Left renal cortex interstitium (tissue), 4 donors: ENCODE measurements at places on chromosomes 12 and 14. TPM values are rescaled to one million over a fixed set of nuclear protein-coding genes. Genes with fewer than 3 reads are reported as not detected.

- no peak for DNase-seq
Measured at GRCh38 chr14:55572578-55572977, 7.4 kb upstream of the KTN1 start.

DNA sequence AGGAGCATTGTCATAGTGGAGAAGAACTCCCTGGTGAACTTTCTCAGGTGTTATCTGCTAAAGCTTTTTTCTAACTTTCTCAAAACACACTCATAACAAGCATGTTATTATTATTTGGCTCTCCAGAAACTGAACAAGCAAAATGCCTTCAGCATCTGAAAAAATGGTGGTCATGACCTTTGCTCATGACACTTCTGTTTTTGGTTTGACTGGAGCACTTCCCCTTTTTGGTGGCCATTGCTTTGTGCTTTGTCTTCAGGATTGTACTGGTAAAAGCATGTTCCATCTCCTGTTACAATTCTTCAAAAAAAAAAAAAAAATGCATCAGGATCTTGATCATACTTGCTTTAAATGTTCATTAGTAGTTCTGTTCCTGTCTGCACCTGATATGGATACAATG is 1241.6 kb upstream of the USP15 start:
- DNase-seq = no peak

GRCh38 chr12:89421092-89421835 is 69.0 kb upstream of the DUSP6 start:
- no peak for DNase-seq

DNA sequence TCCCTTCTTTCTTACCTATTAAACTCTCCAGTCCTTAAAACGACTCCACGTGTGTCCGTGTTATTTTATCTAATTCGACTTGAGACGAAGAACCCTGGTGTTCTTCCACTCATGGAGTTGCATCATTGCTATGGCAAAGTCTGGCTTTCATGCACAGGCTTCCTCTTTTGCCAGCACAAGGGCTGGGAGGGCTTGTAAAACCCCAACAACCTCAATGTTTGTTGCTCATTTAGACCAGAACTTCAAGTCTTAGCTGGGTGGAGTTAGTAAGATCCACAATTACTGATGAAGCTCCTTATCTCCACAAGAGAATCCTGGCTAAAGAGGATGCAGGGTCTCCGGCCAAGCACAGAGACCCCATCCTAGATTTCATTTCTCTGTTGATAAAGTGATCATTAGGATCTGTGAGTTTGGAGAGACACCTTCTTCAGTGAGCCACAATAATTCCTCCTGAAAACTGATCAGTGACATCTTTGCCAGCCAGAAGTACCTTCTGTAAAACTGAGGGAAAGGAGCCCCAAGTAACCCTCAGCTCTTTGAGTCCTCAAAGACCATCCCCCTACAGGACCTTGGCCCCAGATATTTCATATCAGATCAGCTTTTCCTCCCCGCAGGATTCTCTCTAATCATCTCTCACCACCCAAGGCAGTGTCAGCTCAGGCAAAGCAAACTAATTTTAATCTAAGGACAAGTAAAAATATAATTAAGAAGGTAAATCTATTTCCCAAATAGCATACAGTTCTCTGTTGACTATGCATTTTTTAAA is 514.6 kb downstream of the FUT8 start:
- DNase-seq = no peak

DNA sequence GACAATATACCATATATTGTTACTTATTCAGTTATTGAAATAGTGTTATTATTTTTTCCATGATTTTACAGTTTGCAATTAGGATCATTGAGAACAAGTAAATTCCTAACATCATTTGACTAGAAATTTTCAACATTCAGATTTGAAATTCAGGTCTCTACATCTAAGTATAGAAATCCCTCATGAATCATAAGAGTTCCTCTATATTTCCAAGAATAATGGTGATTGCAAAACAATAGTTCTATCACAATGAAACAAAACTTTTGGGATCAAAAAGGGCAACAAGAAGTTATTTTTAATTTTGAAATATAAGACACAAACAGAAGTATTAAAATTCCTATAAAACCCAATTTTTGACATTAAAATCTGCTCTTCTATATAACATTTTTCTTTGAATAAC is 10.8 kb downstream of the CLEC1A start:
- DNase-seq = no peak

- peak; percentile 15 for DNase-seq
Measured at GRCh38 chr14:68790644-68791077, 2.2 kb downstream of the ZFP36L1 start.

GRCh38 chr12:26271024-26271423 is 75.7 kb downstream of the SSPN start:
- DNase-seq = no peak

DNA sequence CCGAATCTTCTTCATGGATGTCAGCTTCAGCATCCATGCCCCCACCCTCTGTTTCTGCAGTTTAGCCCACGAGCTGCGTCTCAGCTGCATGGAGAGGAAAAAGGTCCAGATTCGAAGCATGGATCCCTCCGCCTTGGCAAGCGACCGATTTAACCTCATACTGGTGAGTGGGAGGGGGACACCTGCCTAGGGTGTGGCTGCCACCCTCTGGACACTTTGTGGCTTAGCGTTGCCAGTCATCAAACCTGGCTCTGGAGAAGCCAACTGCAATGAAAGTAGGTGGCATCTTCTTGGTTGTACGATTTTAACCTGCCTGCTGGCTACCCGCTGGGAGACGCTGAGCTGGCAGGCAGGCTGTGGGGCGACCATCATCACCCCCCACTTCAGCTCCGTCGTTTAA is 16.7 kb downstream of the DCAF4 start:
- DNase-seq = no peak

GRCh38 chr12:99232324-99232723 is 415.2 kb upstream of the GARIN6 start:
- DNase-seq = no peak

DNA sequence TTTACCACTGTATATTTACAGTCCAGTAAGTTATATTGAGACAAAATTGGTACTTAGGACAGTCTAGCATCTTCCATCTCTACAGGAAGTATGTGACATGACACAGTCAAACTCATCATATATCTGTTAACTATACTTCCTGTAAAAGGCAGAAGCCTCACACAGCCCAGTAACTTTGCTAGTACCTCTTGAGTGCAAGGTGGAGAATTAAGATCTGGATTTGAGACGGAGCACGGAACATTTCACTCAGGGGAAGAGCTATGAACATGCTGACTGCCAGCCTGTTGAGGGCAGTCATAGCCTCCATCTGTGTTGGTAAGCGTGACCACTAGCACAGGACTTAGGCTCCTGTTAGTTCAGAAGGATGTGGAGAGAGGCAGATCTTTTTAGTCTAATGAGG is 333.7 kb upstream of the OR4E1 start:
- DNase-seq = no peak

KRAS gene
- polyA plus RNA-seq = 30.6 TPM

RHOJ gene
- polyA plus RNA-seq = 21.3 TPM

PIGH gene
- polyA plus RNA-seq = 48.5 TPM
